ENCODE measurements at places on chromosomes 12 and 14.

DNA sequence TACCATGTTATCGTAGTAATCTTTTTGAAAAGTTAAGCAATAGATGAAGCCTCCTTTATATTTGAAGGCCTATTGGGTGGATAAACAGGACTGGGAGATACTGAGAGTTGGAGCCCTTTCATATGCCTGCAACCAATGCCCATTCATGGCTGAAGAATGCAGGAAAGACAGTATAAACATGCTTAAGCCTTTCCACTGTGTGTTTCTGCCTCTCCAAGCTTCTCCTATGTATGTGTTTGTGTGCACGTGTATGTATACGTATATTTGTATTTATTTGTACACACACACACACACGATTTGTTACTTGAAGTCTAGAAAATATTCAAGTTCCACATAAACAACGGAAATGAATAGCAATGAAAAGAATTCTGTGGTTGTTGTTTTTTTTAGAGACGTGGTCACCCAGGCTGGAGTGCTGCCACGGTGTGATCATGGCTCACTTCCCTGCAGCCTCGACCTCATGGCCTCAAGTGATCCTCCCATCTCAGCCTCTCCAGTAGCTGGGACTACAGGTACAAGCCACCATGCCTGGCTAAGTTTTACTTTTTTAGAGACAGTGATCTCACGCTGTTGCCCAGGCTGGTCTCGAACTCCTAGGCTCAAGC is 1453.5 kb downstream of the AACS start:
- DNase-seq: no peak

- no peak for DNase-seq
Observed at GRCh38 chr12:105822131-105823105, 316.3 kb downstream of the NUAK1 start.

DNA sequence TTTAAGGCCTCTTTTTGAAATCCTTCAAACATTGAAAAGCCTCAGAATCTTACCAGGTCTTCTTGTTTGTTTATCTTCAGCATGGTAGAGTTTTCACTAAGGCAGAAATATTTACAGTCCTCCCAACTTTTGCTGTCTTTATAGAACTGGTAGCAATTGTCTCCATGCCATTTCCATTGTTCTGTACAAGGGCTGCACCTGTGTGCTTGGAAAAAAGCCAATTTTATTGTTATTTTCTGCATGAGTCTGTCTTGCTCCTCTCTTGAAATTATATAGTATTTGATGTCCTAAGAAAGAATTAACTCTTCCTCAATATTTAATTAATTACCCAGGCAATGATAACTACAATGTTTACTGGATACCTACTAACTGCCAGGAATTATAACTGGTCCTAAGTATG is 23.3 kb downstream of the CLEC1A start:
- no peak for DNase-seq

DNA sequence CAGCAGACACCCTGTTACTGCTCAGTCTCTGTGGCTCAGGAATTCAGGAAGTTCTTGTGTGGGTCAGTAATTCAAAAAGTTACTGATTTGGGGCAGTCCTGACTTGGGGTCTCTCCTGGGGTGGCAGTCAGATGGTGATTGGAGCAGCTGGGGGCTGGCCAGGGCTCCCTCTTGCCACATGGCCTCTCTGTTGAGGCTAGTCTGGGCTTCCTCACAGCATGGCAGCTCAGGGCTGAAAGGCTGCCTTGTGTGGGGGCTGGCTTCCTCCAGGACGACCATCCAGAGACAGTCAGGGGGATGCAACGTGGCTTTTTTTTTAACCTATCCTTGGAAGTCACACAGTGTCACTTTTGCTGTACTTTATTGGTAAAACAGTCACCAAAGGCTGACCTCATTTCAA is 61.3 kb downstream of the CACNA1C start:
- no peak for DNase-seq

DNA sequence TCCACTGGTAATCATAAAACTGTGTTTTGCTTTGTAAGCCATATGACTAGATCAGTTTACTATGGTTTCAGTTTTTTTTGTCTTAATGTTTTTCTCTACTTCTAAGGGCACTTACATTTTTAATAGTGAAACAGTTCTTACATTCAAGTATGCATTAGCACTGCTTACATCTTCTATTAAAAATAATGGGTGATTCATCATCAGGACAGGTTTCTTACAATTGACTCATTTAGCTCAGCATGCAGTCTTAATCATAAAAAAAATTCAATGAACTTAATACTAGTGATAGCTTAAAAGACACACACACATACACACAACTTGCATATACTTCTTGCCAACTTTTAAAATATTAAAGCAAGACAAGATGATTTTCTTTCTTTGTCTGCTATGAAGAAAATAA is 845.7 kb upstream of the USP15 start:
- DNase-seq: no peak

DNA sequence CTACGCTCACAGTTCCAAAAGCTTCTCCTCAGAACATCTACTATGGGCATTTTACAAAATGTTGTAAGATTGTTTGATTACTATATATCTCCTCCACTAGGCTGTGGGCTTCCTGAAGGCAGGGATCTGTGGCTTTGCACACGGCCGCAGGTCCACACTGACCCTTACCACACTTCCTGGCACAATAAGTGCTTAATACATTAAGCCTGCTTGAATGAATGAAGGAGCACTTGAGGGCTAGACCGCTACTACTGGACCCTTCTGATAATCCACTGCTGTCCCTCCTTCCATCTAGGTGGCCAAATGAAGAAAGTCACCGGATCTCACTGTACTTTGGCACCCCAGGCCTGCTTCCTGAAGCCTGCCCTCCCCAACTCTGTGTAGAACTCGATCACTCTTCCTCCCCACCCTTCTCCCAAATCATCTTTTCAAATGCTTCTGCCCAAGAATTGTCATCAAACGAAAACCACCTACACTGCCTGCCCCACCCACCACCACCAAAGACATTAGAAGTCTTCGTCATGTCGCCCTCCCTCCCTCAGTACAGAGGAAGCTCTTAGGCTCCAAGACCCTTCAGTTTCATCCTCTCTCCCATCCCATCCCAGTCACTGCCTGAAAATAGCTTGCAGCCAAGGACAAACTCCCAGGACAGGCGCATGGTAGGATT is 596 bp upstream of the ZBTB39 start:
- DNase-seq: no peak

GRCh38 chr14:52461721-52462120 is 90.6 kb downstream of the TXNDC16 start:
- no peak for DNase-seq

DNA sequence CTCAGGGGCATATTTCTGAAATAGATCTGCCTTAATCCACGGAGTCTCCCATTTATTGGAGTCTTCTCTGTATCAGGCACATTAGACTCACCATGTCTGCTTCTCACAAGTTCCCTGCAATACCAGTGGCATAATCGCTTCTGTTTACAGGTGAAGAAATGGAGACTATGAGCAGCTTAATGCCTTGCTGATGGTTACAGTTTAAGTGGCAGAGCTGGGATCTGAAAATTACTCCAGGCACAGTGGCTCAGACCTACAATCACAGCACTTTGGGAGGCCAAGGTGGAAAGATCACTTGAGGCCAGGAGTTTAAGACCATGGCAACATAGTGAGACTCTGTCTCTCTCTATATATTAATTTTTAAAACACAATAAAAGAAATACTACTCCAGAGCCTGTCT is 7.3 kb upstream of the RIC8B start:
- DNase-seq: no peak

GRCh38 chr12:7344833-7345606 is 41.1 kb downstream of the ACSM4 start:
- no peak for DNase-seq

DNA sequence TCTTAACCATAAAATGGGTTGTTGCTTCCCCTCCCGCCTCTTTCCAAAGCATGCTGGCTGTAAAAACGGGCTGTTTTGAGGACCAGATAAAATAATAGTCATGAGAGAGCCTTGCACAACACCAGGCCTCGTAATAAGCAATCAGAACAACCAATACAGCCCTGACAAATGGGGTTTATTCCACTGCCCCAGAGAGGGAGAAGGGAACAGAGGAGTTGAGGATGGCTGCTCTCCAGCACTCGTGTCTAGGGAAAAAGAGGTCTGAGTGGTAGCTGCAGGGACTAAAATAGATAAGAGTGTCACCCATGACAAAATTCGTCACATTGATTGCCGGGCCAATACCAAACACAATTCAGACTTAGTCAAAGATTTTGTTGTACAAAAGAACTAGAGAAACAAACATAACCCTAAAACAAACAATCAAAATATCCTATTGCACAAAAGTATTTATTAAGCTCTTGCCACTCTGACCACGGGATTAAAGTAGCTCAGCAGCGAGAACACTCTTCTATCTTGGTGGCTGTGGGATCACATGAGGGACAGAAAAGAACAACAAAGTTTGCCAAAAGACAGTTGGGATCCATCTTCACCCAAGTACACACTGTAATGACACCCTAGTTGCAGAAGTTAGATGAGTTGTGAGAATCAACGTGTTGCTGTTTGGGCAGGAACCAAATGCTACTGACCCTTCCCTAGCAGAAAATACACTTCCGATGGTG is 188.0 kb downstream of the FOXN3 start:
- no peak for DNase-seq

GRCh38 chr12:129844662-129845220 is 59.1 kb downstream of the TMEM132D start:
- DNase-seq: no peak

GRCh38 chr12:80314741-80315140 is 129.3 kb upstream of the PTPRQ start:
- DNase-seq: no peak

DNA sequence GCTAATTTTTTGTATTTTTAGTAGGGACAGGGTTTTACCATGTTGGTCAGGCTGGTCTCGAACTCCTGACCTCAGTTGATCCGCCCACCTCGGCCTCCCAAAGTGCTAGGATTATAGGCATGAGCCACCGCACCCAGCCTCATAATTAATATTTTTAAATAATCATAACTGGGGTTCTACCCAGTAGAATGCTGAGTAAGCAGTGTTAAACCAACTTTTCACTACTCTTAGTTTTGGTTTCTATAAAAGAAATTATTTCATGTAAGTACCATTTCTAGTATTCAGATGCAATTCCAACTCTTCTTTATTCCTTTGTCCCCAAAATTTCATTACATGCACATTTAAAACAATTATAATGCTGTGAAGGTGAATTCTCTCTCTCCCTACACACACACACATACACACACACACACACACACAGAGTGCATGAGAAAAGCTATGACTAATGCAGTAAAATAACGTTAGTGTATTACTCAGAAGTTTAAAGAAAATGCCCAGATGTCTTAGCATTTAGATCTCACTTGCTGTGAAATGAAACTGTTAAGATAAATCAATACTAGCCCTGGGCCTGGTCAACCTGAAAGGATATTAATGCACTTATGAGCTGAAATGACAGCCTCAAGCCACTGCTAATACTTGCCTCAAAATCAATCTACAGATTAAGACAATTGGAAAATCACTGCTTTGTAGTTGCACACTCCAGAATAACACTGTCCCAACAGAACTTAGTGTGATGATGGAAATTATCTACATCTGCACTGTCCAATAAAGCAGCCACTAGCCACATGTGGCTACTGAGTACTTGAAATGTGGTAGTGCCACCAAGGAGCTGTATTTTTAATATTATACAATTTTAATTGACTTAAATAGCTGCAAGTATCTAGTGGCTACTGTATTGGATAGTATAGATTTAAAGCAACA is 36.0 kb downstream of the PTPN21 start:
- no peak for DNase-seq

DNA sequence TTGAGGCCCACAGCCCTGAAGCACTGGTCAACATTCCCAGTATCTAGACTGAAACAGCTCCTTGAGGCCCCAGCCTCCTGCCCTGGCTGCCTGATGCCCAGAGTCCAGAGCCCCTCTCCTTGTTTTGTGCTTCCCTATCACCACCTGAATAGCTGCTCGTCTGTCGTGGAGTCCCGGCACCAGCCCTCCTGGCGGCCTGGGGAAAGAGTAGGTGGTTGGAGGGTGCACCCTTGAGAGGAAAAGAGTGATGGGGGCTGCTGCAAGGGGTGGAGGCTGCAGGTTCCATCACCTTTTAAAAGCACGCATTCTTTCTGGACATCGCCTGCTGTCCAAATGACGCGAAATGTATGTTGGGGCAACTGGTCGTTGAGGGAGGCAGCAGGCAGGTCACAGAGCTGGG is 3.2 kb downstream of the RABGGTA start:
- no peak for DNase-seq

DNA sequence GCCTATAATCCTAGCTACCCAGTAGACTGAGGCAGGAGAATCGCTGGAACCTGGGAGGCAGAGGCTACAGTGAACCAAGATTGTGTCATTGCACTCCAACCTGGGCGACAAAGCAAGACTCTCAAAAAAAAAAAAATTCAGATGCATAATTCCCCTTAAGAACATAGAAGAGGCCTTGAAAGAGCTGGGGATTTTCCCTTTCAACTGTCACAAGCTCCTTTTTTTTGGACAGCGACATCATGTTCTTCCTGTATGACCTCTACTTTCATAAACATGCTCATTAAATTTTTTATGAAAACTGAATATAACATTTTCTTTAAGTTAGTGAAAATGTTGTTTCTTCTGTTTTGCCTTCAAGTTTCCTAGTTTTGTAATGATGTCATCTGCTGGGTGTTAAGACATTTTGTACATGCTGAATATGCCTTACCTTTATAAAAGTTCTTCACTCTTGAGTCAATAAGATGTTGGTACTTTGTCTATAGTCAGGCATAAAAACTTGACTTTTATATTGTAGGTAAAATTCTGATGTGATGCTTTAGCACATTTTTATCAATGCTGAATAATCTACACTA is 76.0 kb downstream of the PTHLH start:
- DNase-seq: no peak

DNA sequence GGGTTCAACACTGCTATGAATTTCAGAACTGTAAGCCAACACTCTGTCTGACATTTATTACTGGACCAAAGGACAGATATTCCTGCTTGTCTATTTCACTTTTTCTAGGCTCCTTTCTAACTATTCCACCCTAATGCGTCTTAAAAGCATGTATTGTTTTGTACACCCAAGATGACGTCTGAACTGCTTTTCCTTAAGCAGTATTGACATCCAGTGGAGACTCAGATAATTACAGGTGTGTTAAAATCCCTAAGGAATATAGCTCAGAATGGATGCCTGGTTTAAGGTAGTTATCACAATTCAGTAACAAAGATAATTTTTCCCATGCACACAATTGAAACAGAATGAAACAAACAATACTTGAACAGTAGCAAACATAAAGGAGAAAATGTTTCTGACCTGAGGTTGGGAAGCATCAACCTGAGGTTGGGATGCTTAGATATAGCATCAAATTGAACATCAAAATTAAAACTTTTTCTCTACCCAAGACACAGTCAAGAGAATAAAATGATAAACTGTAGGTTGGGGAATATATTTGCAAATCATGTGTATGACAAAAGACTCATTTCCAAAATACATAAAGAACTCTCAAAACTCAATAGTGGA is 93.7 kb upstream of the PTPRR start:
- no peak for DNase-seq

GRCh38 chr14:69441948-69442347 is 42.6 kb upstream of the PLEKHD1 start:
- DNase-seq: no peak

- DNase-seq: no peak
Observed at GRCh38 chr14:97946641-97947040, 1149.5 kb downstream of the VRK1 start.

DNA sequence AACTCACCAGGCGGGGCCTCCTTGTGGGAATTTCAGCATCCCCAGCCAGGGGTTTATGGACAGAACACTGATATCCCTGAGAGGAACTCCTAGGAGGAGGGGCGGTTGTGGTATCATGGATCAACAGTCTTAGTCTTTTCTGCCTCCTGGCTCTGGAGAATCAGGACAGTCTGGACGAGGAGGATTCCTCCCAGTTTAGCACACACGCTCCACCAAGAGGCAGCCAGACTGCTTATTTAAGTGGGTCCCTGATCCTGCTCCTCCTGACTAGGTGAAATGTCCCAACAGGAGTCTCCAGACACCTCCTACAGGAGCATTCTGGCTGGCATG is 10.4 kb upstream of the ZNF705A start:
- DNase-seq: no peak

All from effector CD4-positive, alpha-beta T cell (primary cell).